Activated CD4-positive, CD25-positive, alpha-beta regulatory T cell treated with anti-CD3 and anti-CD28 coated beads, Interleukin-2, amount 50 U/mL, for 72 hours (primary cell): ENCODE measurements at places on chromosomes 1 and 21.

DNA sequence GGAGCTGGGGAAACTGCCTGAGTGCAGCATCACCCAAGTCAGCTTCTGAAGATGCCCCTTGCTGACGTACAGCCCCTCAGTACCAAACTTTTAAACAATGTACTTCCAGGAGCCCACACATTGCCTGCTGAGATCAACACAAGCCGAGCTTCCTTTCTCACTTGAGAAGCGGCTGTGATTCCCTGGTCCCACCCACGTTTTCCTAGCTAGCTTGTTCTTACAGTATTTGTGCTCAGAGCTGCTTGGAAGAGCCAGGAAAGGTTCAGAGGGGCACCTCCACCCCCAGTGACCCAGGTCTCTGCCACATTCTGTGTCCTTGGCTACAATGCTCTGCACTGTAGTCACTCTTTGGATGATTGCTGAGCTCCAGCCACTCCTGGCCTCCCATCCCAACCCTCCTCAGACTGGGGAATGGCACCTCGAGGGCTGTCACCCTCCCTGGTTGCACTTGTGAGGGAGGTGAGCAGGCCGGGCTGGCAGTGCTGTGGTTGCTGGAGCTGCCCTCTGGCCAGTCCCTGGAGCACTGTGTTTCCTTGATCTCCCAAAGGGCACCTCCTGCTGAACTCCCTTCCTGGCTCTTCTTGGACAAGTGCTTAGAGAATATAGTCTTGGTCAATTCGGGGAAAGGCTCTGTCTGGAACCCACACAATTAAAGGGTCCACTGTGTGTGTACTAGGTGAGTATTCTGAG lies 355.1 kb downstream of the AJAP1 start:
- DNase-seq = no peak

- no peak for DNase-seq
Observed at GRCh38 chr1:40690771-40691537, 550 bp upstream of the NFYC start.

DNA sequence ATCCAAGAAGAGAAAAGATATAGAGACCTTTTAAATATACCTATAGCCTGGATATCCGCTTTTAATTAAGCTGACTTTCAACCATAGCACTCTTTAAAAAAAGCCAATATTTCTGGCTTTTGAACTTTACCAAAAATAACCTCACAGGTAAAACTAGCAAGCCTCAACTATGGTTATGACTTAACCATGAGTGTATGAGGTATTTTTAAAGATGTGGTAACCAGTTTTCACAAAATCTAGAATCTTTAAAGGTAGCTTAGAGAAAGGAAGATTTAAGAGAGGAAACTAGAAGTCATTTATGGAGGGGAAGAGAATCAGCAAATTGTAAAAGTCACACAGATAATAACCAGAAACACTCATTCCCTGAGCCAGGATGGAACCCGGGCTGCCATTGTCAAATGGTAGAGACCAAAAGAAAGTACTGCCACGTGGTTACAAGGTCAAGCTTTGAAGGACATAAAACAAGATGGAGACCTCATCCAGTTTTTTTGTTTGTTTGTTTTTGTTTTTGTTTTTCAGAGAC lies 288.4 kb upstream of the RGS18 start:
- no peak for DNase-seq

GRCh38 chr1:217660353-217661062 lies 29.4 kb downstream of the SPATA17 start:
- no peak for DNase-seq

DNA sequence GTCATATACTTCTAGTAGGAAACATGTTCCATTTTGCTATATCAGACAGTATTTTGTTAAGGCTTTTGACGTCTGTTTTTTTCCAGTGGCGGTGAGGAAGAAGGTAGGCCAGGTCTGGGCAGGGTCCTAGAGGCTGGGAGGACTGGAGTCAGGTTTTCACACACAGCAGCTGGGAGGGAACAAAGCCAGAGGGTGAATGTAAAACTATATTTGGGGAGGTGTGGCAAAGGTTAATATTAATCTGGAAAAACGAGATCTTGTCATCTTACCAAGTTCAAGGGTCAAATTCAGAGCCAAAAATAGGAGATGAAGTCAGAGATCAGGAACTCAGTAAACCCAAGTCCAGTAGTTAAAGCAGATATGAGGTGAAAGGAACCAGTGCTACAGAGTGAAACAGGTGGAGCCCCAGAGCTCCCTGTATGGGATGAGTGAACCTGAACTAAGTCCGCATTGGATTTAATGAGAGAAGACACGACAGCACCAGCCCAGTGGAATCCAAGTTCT lies 10.7 kb upstream of the OTUD7B start:
- no peak for DNase-seq

GRCh38 chr1:36387141-36387949 lies 1.6 kb upstream of the STK40 start:
- DNase-seq = no peak

DNA sequence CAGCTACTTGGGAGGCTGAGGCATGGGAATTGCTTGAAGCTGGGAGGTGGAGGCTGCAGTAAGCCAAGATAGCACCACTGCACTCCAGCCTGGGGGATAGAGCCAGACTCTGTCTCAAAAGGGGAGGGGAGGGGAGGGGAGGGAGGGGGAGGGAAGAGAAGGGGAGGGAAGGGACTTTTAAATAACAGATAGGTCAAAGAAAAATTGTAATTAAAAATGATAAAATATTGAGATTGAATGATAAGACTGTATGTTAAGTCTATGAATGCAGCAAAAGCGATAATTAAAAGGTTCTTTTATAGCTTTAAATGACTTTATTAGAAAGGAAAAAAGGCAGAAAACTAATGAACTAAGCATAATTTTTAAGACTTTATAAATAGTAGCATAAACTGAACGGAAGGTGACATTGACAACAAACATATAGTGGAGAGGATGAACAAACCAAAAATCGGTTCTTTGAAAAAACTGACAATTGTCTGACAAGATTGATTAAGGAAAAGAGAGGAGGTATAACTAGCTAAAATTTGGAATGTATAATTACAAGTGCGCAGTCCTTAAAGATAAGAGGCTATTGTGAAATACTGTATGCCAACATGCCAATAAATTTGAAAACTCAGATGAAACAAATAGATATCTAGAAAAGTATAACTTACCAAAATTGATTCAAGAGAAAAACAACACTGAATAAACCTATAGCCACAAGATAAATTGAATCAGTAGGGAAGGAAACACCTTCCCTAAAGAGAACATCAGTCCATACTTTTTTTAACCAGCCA lies 8.4 kb downstream of the SPOCD1 start:
- no peak for DNase-seq

GRCh38 chr1:31054958-31055481 lies 10.5 kb downstream of the PUM1 start:
- DNase-seq = no peak
